ENCODE measurements at places on chromosomes 4 and X.

DNA sequence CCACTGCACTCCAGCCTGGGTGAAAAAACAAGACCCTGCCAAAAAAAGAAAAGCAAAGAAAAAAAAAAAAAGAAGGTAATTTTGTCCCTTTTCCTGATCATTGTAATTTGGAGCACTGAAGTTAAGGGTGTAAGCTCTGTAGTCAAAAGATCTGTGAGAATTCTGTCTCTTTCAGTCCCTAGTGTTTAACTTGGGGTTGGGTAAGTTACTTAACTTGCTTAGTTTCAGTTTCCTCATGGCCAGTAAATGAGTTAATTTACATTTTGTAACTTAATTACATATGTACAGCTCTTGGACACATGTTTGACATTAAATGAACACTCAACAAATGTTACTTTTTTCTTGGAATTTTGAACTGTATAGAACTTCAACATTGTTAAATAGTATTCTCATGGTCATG is 10.9 kb upstream of the UBE2K start:
- no peak for DNase-seq

DNA sequence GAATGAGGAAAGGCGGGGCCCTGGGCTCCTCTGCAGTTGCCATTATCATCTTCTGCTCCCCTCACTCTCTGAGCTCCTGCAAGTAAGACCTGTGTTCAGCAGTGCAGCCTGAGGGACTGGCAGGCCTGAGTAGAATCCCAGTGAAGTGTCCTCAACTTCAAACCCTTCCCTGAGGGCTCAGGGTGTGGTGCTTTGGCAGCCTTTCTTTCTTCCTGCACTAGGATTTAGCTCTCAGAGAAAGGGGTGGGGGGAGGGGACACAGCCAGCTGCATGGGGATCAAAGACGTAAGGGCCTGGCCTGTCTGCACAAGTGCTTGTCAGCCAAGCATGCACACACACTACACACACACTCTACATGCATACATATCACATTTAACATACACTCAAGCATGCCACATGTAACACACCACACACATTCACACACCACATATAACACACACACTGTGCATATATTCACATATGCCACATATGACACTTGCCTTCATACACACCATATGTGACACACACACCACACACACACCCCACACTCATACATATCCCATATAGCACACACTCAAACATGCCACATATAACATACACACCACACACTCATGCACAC is 223.4 kb upstream of the RPL34 start:
- DNase-seq = no peak

DNA sequence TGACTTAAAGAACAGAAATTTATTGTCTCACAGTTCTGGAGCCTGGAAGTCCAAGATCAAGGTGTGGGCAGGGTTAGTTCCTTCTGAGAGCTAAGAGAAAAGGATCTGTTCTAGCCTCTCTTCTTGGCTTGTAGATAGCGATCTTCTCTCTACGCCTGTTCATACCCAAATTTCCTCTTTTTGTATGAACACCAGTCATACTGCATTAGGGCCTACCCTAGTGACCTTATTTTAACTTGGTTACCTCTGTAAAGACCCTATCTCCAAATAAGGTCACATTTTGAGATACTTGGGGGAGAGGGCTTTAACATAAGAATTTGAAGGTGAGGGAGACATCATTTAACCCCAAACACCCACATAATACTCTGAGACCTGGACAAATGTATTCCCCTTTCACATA is 55.6 kb upstream of the SPP1 start:
- no peak for DNase-seq

DNA sequence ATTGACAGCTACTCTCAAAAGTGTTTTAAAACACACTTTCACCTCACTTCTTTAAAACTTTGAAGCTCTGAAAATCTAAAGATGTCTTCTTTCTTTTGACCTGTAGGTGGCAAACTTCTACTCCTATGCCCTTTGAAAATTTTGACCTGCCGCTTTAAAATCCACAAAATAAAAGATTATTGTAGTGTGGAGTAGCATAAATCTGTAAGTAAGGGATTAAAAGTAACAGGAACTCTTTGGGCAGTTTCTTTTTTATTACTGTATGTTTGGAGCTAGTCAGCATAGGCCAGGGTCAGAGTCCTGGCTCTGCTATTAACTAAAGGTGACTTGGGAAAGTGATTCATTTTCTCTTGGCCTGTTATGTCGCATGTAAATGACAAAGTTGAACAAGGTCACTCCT is 25.5 kb downstream of the BBS12 start:
- no peak for DNase-seq

DNA sequence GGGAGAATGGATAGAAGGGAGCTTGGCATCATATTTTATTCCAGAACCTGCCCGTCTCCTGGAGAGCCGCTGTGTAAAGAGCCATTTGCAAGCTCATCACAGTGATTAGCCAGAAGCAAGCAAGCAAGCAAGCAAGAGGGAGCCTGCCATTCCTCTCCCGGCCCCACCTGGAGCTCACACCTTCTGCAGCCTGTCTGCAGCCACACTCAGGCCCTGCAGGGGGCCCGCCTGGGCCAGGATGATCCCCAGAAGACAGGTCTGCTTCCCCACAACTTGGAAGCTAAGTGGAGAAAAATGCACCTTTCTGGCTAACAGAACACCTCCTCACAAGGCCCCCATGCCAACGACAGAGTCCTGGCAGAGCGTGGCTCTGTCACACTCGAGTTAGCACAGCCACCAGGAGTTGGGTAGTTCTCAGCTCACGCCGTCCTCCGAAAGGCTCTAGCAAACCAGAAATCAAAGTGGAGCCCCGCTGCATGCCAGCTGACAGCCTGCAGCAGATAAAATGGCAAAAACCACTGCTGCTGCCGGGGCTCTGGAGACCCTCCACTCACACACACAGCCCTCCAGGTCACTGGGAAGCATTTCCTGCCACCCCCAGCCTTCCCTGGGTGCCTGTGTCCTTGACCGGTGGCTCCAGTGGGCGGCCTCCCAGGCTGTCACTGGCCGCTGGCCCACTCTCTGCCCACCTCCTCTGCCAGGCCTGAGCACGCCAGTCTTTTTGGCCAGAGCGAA is 54.9 kb downstream of the DCTD start:
- no peak for DNase-seq

GRCh38 chr4:10417740-10418139 is 39.5 kb downstream of the ZNF518B start:
- DNase-seq = no peak

- no peak for DNase-seq
These were observed 11.6 kb downstream of the UNC5C start for GRCh38 chr4:95537191-95537590.

GRCh38 chr4:147964266-147964880 is 232.5 kb downstream of the ARHGAP10 start:
- no peak for DNase-seq

DNA sequence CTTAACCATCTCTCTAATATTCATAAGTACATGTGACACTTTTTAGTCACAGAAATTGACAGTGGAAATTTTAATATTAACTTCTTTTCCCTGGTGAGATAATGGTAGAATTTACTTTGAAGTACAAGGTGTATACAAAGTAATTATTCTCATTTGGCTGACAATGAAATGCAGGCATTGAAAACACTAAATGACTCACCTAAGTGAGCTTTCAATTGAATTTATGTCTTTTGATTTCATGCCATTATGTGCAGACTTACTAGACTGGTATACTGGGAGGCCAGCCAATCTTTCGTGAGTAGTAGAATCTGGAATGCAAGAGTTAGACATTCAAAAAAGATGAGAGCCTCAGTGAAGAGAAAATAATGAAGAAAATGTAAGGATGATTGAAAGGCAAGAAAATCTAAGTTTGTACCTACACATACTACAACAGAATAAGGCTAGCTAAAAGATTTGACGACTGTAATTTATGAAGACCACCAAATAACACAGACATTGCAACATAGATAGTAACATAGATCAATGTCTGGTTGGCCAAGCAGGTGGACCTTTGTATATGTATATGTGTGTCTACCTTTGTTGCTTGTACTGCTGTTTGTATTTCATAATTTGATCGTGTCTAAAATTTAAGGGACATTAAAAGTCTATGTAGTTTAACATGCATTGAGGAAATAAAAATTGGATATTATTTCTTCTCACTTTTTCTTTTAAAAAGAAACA is 459.7 kb downstream of the IL15 start:
- no peak for DNase-seq

DNA sequence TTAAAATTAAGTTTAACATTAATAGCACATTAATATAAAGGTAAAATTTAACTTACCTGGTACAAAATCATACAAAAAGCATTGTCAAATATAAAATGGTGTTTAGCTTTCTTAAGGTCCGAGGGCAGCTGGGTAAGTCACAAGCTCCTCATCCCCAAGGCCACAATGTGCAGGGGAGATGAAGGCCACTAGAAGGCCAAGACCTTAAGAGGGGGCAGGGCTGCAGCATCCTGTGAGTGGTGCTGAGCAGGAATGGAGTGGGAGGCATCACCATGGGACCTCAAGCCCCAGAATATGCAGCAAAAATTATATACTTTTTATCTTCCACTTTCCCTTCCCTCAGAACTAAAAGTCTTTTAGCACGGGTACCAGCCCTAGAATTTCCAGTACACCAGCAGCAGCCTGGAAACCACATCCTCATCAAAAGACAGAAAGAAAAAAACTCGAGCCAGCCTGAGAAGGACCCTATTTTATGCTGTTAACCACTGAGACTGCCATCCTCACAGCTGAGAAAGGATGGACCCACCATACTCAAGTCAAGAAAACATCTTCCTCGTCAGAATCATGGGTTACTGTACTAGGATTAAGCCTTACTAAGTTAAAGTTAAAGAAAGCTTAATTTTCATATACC is 13.0 kb upstream of the RHOXF2 start:
- no peak for DNase-seq

DNA sequence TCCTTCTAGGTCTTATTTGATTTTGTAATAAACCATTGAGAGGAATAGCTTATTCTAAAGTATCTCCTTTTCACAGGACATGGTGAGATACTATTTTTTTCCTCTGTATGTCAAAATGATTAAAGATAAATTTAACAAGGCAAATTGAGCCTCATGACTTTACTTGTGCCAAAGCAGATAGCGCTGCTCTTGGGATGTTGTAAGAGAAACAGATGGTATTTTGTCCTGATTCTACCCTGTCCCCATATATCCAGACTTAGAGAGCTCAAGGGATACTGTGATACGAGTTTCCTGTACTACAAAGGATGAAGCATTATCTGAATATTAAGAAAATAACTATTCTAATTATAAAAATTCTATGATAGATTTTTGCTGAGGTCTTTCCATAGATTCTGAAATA is 34.0 kb downstream of the EMCN start:
- no peak for DNase-seq

- DNase-seq = no peak
These were observed 23.4 kb downstream of the ABHD18 start for GRCh38 chr4:127988638-127989037.

GRCh38 chrX:42107495-42108488 is 184.4 kb upstream of the CASK start:
- DNase-seq = peak; percentile 27

DNA sequence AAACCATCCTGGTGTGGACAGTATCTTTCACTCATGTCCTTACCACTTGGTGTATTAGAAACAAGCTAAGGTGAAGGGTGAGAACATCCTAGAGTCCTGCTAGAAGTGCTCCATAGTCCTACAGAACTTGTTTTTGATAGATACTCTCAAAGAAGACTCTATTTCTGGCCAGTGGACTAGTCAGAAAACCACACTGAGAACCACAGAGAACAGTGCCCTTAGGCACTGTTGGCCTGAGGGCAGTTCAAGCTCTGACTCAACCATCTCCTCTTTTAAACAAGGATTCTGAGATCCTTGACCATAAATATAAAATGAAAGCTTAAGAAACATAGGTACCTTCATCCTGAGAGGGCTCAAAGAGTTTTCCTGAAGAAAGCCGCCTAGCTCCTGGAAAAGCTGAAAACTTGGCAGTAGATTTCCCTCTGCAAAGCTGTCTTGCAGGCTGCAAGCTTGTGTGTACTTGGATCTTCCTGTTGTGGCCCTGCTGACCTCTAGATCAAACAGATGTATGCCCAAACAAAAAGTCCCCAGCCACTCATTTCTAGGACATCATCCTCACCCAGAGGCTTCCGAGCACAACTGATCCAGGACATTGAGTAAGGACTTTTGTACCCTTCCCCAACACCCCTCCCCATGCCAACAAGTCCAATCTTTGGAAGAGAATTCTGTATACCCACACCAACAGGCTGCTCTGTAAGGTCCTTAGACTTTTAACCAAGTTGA is 111.6 kb upstream of the CXCL13 start:
- no peak for DNase-seq

DNA sequence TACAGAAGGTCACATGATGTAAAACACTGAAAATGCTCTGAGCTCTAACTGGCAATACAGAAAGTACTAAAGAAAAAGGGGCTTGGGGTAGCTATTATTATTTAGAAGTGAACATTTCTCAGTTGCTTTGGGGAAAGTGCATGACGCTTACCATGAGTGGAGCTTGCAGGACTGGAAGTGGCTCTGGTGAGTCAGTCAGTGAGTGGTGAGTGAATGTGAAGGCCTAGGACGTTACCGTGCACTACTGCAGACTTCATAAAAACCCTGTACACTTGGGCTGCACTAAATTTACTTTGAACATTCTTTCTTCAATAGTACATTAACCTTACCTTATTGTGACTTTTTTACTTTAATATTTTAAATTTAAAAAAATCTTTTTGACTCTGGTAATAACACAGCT is 89.3 kb upstream of the ENPP6 start:
- DNase-seq = no peak

DNA sequence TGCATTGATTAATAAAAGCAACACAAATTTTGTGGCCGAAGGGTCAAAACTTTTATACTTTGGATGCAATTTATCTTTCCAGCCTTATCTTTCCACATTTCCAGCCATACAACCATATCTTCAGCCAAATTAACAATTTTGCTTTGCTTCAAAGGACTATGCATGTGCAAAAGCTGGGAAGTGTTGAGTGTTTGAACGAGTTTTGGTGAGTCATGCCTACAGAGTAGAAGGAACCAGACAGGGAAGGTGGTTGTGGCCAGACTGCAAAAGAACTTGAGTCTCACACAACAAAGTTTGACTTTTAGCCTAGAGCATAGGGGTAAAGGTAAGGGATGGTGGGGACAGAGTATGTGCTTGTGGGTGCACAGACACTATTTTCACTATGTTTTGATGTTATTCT is 53.0 kb upstream of the GABRA2 start:
- no peak for DNase-seq

DNA sequence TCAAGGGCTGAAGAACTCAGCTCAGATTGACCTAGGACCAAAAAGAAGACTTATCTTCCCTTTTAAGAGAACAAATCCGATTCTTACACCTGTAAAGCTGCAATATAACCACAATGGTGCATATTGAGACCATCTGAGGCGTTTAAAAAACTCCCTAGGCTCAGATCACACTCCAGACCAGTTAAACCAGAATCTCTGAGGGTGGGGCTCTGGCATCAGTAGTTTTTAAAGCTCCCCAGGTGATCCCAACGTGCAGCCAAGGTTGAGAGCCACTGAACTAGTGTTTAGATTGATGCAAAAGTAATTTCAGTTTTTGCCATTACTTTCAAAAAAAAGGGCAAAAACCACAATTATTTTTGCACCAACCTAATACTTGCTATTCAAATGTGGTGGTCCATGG is 73.9 kb upstream of the GPM6B start:
- no peak for DNase-seq

- peak; percentile 48 for DNase-seq
These were observed 91.4 kb downstream of the GABRB1 start for GRCh38 chr4:47122592-47123291.
